T-helper 1 cell treated with Interleukin-12 subunit alpha and Interleukin-12 subunit beta and Interleukin-4 antibody, amounts not matched to agents 30 ng/mL and 1 ng/mL, for 36 hours (primary cell): ENCODE measurements at places on chromosomes 2 and 18. TPM values are rescaled to one million over a fixed set of nuclear protein-coding genes. Genes with fewer than 3 reads are reported as not detected.

Gene RBM43
- total RNA-seq: 4.6 and 5.1 TPM in 2 replicates

Gene FOXD4L1
- 0.10 and 0.24 TPM in 2 replicates for total RNA-seq

Gene TYW5
- 11.6 and 13.4 TPM in 2 replicates for total RNA-seq

Gene CD8B
- total RNA-seq: 1.0 and 2.8 TPM in 2 replicates

Gene FBXO36
- 0.17 and 0.76 TPM in 2 replicates for total RNA-seq

Gene IL1R2
- total RNA-seq: 1.0 and 1.4 TPM in 2 replicates

Gene SPR
- 0.98 and 1.6 TPM in 2 replicates for total RNA-seq

Gene UBE2E3
- 36.3 and 41.5 TPM in 2 replicates for total RNA-seq

Gene SKOR2
- total RNA-seq: not detected in 2 replicates

Gene CPS1
- total RNA-seq: 0.34 and 0.61 TPM in 2 replicates

Gene TCF23
- total RNA-seq: 0.05 TPM in 2 replicates

Gene LRRC30
- not detected in 2 replicates for total RNA-seq

Gene RND3
- not detected in 2 replicates for total RNA-seq

Gene MGAT4A
- total RNA-seq: 120 and 122 TPM in 2 replicates

Gene CTAGE1
- not detected in 2 replicates for total RNA-seq

Gene C2orf78
- total RNA-seq: not detected in 2 replicates
